ENCODE measurements at places on chromosomes 7 and 10.

- DNase-seq = no peak
Measured at GRCh38 chr10:36280321-36280741, 638.2 kb upstream of the FZD8 start.

- no peak for DNase-seq
Measured at GRCh38 chr10:11073410-11073809, 55.7 kb downstream of the CELF2 start.

GRCh38 chr7:46522354-46522906, 601.4 kb upstream of the IGFBP3 start:
- DNase-seq = no peak

DNA sequence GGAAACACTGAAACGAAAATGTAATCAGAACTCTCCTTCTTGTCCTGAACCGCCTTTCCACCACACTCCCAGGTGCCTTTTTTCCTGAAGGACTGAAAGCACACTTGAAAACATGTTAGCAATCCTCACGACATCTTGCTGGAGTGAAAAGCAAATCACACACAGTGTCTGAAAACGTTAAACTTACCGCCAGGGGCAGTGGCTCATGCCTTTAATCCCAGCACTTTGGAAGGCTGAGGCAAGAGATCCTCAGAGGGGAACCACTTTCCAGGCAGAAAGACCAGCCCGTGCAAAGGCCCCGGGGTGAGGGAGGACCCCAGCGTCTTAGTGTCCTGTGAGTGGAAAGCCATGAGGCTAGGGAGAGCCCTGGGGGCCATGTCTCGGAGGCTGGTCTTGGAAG, 210.4 kb downstream of the PRPF18 start:
- no peak for DNase-seq

GRCh38 chr10:47370878-47371277, 13.2 kb downstream of the ZNF488 start:
- DNase-seq = no peak

DNA sequence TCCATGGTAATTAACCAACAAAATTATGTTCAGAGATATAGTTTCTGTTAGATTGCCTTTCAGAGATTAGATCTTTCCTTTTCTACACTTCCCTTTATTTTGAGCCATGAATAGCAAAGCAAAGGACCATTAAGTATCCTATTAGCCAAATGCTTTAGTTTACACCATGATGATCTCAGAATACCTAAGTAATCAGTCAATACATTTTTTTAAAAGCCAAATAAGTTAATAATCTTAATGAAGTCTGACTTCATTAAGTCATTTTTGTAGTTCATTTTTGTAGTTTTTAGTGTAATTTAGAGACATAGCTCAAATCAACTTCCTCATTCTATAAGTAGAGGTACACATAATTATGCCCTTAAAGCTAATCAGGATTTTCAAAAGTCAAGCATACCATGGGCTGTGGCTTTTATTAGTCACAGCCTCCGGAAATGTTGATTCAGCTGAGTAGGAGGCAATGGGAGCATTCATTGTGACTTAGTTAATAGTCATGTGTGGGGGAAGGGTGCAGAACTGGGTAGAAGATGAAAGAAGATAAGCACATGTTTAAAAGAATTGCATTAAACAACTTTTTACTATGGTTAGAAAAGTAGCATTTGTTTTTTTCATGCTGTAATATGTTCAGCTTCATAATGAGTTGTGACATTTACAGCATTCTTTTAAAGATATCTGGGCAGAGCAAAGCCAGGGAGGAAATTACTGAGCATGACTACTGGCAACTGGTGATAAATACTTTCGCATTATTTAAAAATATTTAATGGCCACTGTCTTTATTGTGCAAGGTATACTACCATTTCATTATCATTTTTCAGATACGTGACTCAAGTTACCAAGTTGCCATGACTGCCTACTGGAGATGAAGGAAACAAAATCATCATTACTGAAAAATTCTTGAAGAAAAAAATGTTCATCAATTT, 57.3 kb upstream of the CCDC71L start:
- DNase-seq = peak; percentile 88

GRCh38 chr10:112335111-112335867, 38.6 kb upstream of the ACSL5 start:
- no peak for DNase-seq

Data from AG04450 (cell line).